ENCODE measurements at places on chromosomes 2 and 18.

GRCh38 chr2:72145289-72145657 is 2.4 kb downstream of the CYP26B1 start:
- no peak for DNase-seq

GRCh38 chr2:170341684-170342623 is 164.0 kb downstream of the MYO3B start:
- DNase-seq: no peak

DNA sequence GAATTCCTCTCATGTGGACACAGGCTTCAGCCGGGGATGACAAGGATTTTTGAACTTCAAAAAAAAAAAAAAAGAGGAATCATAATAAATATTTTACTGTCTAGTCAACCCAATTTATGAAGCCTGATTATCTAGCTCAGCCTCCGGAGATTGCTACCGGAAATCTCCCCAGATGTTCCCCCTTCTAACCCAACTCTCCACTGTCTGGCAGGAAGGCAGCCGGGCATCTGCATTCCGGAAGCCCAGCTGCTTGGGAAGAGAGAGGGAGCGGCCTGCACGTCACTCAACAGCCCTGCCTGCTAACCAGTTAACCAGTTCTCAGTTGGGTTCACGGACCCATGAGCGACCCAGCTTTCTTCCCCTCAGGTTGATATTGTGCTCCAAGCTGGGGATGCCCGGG is 87.2 kb upstream of the POU3F3 start:
- DNase-seq: no peak

- DNase-seq: no peak
Measured at GRCh38 chr2:86011449-86011941, 94.2 kb downstream of the POLR1A start.

DNA sequence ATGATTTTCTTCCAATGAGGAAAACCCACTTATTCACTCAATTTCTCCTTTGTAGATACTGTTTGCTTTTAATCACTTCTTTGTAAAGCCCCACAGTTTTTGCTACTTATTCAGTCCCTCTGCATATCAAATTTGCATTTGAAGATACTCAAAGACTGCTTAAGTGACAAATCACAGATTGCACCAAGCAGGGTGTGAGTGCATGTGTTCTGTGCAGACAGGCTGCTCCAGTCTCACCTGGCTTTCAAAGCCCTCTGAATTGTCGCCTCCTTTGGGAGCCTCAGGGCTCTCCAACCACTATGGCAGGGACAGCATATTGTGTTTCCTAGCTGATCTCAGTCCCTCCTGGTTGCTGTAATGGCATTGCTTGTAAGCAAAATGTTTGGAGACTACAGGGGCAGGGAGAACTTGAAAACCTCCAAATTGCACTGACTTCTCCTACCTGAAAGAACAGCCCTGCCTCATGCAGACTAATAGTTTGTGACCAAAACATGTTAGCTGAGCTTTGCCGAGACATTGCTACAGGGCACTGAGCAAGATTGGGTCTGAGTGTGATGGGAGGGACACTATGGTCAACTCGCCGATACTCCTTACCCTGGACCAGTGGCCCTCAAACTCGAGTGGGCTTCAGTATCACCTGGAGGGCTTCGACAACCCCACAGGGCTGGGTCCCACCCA is 96.8 kb downstream of the POLE4 start:
- no peak for DNase-seq

DNA sequence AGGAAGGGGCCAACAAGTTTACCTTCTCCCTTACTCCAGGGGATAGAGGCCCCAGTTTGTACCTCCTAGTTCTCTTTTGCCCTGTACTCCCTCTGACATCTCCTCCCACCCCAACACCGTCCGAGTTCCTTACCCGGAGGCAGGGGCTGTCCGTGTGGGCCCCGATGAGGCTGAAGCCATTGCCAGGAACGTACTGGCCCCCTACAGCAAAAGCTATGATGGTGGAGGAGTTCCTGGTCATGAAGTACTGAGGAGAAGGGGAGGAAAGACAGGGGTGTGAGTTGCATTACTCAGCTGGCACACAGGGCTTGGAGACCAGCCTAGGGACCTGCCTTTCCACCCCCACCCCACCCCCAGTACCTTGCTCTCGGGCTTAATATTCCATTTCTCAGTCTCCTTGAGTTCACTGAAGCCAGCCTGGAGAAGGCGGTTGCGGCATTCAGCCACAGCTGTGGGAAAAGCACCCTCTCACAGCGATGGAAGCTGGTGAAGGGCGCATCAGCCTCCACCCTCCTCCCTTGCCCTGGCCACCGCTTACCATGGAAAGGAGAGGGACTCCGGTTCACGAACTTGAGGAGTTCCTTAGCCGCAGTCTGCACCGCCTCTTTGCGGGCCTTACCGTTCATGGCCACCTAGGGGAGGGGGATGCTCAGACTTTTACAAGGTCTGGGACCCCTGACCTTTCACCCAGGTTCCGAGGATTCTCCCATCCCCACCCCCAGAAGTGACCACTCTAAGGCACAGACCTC is 1.0 kb downstream of the DNPEP start:
- DNase-seq: no peak

DNA sequence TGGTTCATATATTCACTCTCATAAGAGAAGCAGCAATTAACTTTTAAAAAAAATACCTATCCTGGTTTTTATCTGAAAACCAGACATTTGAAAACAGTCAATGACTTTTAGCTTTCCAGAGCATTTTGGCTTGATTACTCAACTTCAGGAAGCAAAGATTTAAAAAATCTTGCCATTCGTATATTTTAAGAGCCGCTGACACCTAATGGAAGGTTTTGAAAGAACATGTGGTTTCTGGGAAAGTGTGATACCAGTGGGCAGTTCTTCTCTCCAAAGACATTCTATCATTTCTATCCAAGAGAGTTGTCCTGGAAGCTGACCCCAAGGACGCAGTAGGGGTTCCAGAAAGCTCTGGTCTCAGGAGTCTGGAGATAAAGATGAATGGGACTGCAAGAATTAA is 234.7 kb downstream of the TTC32 start:
- DNase-seq: no peak

- no peak for DNase-seq
Measured at GRCh38 chr18:73750052-73750451, 397.6 kb downstream of the FBXO15 start.

DNA sequence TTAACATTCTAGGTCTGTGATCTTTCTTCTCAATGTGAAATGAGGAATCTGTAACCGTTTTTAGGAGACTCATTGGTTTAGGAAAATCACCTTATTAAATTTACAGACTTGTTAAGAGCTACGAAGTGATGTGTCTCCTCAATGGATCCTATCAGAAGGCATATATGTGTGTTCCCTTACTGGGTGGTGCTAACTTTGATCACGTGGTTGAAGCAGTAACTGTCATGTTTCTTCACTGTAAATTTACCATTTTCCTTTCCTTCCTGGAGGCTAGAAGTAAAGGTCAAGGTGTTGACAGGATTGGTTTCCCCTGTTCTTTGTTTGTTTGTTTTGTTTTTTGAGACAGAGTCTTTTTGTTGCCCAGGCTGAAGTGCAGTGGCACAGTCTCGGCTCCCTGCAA is 1.4 kb upstream of the MTHFD2 start:
- DNase-seq: no peak

- DNase-seq: no peak
Measured at GRCh38 chr2:51624995-51625394, 593.1 kb upstream of the NRXN1 start.

DNA sequence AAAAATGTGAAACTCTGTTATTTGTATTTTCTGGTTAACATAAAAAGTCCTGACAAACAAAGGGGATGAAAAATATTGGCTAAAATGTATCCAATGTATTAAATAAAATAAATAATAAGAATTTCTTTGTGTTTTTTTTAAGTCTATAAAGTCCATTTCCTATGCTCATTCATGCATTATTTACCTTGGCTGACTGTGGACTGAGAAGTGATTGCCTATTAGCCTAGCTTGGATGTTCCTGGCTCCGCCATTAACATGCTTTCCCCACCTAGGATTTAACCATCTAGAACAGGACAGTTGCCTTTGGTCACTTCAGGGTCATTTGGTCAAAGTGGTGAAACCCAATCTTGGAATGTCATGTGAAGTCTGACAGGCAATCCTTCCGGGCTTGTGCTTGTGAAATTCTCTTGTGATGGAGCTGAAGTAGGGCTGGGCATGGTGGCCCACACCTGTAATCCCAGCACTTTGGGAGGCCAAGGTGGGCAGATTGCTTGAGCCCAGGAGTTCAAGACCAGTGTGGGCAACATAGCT is 60.4 kb upstream of the TANC1 start:
- DNase-seq: no peak

DNA sequence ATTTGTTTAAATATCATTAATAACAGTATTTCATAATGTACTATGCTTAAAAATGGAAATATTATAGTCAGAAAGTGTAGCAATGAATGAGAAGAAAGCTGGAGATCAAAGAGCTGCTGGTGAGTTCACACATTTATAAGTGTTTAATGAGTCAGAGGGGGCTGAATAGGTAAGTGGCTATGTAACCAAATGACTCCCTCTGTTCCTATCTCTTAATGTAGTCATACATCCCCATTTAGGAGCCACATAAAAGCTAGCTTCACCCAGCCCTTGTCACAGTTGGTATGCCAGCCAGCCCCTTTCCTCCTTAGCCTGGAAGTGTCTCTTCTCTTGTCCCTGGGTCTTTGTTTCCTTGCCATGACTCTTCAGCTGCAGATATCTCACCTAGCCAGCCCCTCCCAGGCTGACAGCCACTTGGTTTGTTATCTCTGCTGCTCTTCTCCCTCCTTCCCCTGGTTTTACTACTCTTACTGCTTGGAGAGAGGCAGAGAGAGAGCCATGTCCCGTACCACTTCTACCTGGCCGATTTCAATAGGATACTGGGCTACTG is 438.6 kb upstream of the HNMT start:
- DNase-seq: no peak

- DNase-seq: no peak
Measured at GRCh38 chr18:26710470-26711096, 154.9 kb downstream of the AQP4 start.

DNA sequence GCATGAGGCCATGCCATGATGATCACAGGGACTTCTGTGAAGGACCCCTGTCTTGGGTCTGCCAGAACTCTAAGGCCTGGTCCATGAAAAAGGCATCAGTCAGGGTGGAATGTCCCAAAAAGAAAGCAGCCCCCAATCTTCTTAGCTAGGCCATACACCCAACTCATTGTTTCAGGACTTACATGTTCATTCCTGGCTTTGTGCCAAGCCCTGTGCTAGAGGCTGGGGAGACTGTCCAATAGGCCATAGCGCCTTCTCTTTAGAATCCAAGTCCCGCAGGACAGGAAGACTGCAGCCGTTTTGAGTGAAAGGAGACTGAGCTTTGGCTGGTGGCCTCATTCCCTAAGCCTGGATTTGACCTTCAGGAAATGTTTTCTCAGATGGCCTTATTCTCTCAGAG is 247.3 kb downstream of the PRKCE start:
- DNase-seq: no peak

DNA sequence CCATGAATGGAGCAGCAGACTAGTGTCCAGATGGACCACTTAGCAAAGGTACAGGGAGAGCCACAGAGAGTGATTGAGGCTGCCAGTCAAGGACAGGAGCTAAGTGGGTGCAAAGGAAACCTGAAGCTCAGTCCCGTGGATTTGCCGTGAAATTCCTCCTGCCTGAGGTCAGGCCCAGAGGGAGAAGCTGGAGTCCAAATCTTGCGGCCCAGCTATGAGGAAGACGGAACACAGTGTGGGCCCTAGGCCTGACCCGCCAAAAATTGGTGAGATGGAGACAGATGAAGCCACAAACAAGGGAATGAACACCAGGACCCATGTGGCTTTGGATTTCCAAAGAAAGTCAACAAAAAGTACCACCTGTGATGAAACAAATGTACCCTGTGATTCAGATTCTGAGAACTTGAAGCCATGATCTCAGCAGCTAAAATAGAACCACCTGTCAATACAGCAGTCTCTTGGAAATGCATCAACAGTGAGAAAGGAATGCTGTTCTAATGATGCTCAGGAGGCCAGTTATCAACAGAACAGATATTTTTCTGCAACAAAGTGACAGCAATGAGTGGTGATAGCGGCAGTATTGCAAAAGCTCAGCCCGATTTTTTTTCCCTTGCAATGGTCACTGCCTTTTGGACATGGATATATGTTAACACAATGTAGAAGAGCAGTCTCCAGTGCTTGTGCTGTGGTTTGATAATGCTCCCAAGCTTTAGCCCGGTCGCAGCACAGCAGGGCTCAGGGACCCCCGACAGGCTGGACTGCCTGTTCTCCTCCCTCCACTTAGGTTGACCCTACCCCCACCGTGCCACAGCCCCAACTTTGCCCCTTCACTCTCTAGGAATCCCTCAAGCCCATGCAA is 10.7 kb downstream of the COL6A3 start:
- no peak for DNase-seq

Data from C1 segment of cervical spinal cord (tissue), 14 donors.